G401 (cell line): ENCODE measurements at places on chromosomes 16 and 17. TPM values are rescaled to one million over a fixed set of nuclear protein-coding genes. Genes with fewer than 3 reads are reported as not detected.

Gene ITGB3
- total RNA-seq, result not detected in 2 replicates

Gene TAC4
- 0.92 TPM in 1 of 2 replicates, not detected in the other for total RNA-seq

Gene KRTAP2-1
- not detected in 2 replicates for total RNA-seq

DNA sequence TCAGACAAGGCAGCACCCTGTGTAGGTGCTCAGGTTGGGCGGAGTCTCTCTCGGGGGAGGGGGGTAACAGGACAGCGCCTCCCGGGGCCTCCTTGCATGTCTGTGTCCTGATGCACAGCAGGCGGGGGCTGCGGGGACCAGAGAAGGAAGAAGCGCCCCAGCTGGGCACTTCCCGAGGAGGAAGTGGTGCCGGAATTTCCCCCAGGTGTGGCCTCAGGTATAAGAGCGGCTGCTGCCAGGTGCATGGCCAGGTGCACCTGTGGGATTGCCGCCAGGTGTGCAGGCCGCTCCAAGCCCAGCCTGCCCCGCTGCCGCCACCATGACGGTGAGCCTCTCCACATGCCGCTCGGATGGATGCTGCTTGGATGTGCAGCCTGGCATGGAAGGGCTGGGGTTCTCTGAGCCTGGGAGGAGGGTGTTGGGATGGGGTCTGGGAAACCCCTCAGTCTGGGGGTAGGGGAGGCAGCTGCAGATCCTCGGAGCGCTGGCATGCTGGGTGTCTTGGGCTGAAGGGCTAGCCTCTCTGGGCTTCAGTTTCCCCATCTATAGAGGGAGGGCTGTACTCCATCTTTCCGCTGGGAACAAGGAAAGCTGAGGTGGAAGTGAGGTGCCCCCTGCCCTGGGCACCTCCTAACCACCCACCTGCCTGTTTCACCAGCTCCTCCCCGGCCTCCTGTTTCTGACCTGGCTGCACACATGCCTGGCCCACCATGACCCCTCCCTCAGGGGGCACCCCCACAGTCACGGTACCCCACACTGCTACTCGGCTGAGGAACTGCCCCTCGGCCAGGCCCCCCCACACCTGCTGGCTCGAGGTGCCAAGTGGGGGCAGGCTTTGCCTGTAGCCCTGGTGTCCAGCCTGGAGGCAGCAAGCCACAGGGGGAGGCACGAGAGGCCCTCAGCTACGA lies at the start of gene IL17C:
Gene IL17C, plus strand, starts transcription at position 250 of the 908 bp plus-strand sequence. Its CDS starts 70 bp downstream, at position 320.
- DNase-seq, result no peak

Gene HOXB4
- total RNA-seq, result 0.78 and 2.2 TPM in 2 replicates

DNA sequence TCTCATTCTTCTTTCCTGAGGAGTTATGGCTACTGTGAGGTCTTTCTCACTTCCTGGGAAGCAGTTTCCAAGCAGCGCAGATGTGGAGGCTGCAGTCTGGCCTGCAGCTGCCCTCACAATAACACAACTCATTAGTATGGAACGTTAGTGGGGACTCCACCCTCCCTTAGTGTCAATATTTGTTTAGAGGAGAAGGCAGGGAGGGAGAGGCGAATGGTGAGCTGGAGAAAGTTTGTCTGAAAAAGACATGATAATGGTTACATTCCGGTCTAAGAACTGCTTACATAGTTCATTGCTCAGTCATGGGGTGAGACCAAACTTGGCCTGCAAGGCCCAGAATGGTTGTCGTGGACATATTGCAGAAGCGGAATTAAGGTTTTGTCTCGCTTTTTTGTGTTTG lies 170.2 kb downstream of the HS3ST3B1 start:
- DNase-seq, result no peak

Gene ATP2A1
- 7.8 and 11.1 TPM in 2 replicates for total RNA-seq

DNA sequence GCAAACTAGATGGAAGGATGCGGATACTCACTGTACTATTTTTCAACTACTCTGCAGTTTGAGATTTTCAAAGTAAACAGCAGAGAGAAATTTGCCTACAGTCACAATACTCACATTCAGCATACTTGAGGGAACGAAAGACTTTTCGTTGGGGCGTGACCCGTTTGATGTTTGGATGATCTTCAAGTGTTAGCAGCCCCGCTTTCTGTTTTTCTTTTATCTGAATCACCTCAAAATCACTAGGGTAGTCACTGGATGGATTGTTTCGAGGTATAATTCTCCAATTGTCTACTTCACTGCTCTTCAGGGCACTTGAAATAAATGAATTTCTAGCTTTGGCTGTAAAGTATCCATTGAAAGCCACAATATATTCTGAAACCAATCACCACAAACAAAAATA lies 17.8 kb downstream of the MBTPS1 start:
- DNase-seq, result no peak

- DNase-seq, result no peak
Observed at GRCh38 chr17:78665387-78665951, 88.3 kb upstream of the DNAH17 start.

- DNase-seq, result peak; percentile 85
Observed at GRCh38 chr17:49230636-49231562, at the start of gene PHOSPHO1. TSS of gene PHOSPHO1 (minus strand) at chr17:49230787. CDS start at chr17:49226691, 4,096 bp downstream.

Gene MYL4
- total RNA-seq, result not detected in 2 replicates

DNA sequence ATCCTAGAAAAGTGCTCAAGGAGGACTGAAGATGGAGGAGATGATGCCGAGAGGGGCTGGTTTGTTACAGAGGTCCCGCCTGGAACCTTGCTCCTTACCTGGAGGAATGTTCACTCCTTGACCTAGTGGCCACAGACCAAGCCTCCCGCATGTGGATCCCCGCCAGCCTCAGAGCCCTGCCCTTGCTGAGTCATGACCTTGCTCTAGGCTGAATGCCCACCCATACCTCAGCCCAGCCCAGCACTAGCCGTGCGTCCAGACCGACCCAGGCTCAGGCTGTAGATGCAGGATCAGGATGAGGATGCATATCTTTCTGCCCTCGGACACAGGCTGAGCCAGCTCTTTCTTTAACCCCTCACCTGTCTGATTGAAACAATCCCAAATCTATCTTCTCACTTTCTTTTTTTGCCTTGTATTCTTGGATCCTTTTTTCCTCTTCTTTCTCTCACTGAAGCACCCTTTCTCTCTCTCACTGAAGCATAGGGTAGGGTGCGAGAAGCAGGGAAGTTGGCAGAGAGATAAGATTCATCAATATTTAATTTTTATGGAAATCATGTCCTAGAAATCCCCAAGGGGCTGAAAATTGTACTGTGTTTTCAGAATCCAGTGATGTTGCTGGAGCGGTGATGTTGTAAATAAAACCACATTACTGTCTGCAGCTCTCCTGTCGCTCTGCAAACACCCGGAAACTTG lies 34.9 kb downstream of the WSCD1 start:
- DNase-seq, result no peak

GRCh38 chr17:17175917-17176316 lies 30.2 kb downstream of the PLD6 start:
- DNase-seq, result no peak

DNA sequence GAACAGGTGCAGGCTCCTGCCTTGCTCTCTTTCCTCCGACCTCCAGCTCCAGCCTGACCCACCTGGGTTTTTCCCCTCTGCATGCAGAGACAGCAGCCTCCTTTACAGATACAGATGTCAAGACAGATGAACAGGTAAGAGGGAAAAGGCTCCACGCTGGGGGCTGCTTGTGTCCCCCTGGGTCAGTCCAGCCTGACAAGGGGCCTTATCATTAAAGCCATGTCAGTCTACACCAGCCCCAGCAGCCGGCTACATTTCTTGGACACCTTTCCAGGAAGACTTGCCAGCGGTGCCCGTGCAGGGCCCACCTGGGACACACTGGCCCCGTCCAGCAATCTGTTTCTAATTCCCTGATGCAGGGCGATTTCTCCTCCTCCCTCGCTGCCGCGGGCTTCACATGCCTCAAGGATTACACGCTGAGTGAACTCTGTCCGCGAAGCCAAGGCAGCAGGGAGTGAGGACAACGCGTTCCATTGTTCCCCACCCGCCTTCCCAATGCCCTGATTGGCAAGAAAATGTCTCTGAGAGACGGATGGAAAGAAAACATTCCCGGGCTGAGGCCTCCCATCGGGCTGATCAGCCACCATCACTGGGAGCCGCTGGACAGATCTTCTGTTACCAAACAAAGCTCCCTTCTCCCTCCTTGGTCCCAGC lies 184.7 kb downstream of the C16orf95 start:
- DNase-seq, result peak; percentile 33

- DNase-seq, result no peak
Observed at GRCh38 chr17:27306276-27306835, 12.4 kb downstream of the WSB1 start.

Gene TRIM65
- 37.5 and 41.7 TPM in 2 replicates for total RNA-seq

GRCh38 chr16:88290850-88291830 lies 91.6 kb upstream of the ZNF469 start:
- no peak for DNase-seq

- no peak for DNase-seq
Observed at GRCh38 chr17:16912021-16912962, 59.6 kb downstream of the TNFRSF13B start.

Gene GNGT2
- total RNA-seq, result not detected in 2 replicates

Gene YPEL2
- total RNA-seq, result 7.0 and 7.6 TPM in 2 replicates
